Stimulated activated CD4-positive, alpha-beta T cell treated with anti-CD3 and anti-CD28 coated beads, Interleukin-4, amount 100 ng/mL, for 4 hours (primary cell): ENCODE measurements at places on chromosomes 7 and 10.
A peak's percentile ranks its signal among the peaks of the same experiment; 100 is the strongest.

DNA sequence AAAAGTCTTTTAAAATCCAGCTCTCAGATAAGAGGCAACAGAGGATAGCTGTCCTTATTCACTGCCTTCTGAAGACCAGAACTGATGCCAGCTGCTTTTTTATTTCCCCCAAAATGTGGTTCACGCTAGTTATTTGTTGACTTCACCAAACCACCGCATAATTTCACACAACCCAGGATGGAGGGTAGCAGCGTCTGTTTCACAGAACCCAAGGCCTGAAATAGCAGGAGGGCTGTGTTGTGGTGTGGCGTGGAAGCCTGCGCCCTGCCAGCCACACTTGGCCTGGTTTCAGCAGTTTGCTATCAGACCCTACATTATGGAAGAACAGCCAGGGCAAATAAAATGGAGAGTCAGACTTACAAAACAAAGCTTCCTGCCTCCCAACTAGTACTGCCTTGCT is 155.4 kb downstream of the DYNC1I1 start:
- DNase-seq: no peak

- no peak for DNase-seq
These were observed 135.8 kb upstream of the CXCL12 start for GRCh38 chr10:44520651-44521050.

DNA sequence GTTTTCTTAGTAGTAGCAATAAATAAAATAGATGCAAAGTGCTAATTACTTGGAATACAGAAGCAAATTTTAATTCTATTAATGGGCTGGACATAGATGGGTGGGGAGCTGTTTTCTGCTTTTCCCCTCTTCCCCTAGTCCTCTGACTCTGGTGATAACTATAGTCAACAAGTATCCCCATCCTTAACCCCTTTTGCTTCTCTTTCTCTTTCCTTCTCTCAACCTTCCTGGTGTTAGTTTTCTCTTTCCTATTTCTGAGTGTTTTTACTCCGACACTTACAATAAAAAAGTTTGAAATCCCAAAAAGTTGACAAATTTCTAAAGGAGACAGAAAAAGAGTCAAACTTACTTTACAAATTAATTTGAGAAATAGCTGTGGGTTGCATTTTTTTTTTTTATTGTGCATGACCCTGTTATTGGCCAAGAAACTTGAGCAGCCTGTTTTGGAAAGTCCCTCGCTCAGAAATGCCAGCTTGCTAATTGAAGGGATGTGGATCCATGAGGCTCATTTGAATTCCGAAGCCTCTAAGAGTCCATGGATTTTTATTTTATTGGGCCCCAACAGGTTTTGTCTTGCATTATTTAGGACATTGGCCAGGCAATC is 2.4 kb downstream of the FAS start:
- DNase-seq: no peak

GRCh38 chr7:50838675-50839377 is 56.1 kb upstream of the GRB10 start:
- DNase-seq: no peak

- no peak for DNase-seq
These were observed 1.4 kb downstream of the PARD3 start for GRCh38 chr10:34813626-34814222.

GRCh38 chr10:3950676-3951275 is 165.8 kb upstream of the KLF6 start:
- DNase-seq: no peak

- no peak for DNase-seq
These were observed 648.2 kb downstream of the SDK1 start for GRCh38 chr7:3949242-3949640.

DNA sequence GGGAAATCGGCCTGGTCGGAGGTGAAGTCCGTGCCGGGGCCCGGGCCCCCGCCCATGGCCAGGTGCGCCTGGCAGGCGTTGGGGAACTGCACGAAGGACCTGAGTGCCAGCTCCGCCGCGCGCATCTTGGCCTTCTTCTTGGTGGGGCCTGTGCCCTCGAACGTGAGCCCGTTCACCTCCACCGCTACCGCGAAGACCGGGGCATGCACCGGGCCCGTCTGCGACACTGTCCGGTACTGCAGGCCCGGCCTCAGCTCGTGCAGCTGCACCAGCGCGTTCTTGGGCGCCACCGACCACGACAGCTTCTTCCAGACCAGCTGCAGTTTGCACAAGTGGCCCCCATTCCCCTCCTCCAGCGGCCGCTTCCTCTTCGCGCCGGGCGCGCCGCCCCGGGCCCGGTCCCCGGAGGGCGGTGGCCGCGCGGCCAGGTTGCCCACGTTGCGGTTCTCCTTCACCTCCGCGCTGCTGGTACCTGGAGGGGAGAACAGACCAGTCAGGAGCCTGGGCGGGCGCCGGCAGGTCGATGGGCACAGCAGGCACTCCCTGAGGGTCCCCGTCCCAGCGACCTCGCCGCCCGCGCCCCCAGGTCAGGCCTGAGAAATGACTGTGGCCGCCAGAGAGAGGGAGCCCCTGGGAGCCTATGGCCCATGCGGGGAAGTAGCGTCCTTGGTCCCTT is 307.4 kb downstream of the WDR37 start:
- DNase-seq: no peak

DNA sequence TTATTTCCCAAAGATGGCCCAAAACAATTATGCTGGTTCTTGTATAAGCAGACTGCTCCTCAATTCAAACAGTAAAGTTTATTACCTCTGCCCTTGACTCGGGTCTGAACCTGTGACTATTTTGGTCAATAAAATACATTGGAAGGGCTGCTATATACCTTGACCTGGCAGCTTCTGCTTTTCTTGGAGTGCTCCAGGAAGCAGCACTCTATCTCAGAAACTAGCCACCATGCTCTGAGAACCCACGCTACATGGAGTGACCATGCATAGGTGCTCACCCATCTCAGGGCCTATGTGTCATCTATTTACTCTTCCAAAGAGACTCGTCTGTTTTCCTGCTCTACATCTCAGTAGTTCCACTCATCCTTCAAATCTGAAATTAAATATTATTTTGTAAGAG is 299.9 kb downstream of the AHR start:
- DNase-seq: no peak

GRCh38 chr7:94047956-94048355 is 43.8 kb upstream of the BET1 start:
- DNase-seq: no peak

DNA sequence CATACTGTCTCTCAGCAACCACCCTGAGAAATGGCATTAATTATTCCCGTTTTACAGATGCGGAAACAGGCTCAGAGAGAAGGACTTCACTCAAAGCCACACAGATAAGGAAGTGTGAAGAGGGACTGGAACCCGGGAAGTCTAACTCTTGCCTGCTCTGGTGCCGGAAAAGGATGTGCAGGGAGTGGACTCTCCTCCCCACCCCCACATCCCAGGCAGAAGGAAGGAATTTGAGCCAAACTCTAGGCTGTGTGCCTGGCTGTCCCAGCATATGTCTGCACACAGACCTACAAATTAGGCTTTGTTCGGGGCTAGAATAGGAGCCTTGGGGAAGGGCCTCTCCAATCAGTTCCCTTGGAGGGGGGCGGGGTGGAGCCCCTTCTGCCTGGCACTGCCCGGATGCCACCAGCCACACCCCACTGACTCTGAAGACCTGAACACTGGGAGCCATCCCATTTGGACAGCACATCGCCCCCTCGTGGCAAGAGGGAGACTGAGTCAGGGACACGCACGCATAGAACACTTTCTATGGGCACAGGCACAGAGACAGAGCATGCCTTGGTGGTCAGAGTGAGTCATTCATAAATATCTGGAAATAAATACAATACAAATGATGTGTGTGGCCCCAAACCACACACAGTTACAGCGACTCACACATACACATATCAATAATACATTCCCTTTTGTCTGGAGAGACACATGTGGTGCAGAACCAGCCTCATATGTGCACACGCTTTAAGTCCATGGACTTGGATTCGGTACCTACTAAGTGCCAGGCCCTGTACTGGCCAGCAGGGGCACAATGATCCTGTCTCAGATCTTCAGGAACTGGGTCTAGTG is 13.1 kb downstream of the LZTS2 start:
- DNase-seq: peak; percentile 71

DNA sequence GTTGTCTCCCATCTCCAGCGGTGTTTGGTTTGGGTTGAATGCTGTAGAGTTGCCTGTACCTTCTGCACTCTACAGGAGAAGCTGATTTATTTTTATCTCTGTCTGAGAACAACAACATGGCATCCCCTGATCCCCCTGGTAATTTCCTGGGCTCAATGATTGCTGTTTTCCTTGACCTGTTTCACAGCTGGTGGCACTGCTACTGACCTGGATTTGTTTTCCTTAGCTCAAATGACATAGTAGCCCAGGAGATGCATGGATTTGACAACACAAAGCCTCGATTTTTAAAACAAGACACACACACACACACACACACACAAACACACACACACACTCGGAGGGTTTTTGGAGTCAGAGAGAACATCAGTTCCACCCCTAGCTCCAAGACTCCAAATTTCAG is 301.6 kb downstream of the NRG3 start:
- no peak for DNase-seq

DNA sequence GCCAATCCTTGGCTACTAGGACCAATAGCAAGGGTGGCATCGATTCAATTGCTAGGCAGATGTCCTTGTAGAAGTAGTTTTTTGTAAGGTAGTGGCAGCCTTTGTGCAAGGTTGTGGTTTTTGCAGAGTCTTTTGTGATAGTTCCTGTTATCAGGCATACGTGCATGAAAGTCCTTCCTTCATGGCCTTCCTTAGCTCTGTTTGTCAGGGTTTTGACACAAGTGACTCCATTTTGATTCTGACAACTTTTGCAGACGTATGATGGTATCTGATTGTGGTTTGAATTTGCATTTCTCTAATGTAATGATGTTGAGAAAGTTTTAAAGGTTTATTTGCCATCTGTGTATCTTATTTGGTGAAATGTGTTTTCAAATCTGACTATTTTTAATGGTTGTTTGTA is 71.8 kb upstream of the SYPL1 start:
- DNase-seq: no peak
